MCF 10A (cell line): ENCODE measurements at places on chromosomes 16 and 17. TPM values are rescaled to one million over a fixed set of nuclear protein-coding genes. Genes with fewer than 3 reads are reported as not detected.

The AFMID gene
- 18.7 and 22.2 TPM in 2 replicates for total RNA-seq

The ALOX12 gene
- total RNA-seq: not detected in 2 replicates

The MEIOB gene
- total RNA-seq: not detected in 2 replicates

The SLFN5 gene
- total RNA-seq: 133 and 205 TPM in 2 replicates

The PSMD7 gene
- total RNA-seq: 141 and 172 TPM in 2 replicates

The ACE gene
- total RNA-seq: 0.30 and 0.39 TPM in 2 replicates

The SLC25A11 gene
- total RNA-seq: 46.8 and 54.5 TPM in 2 replicates

The PRAC2 gene
- not detected in 2 replicates for total RNA-seq

The WNT3 gene
- total RNA-seq: 2.4 and 2.9 TPM in 2 replicates

The FAM171A2 gene
- total RNA-seq: 0.30 TPM in 1 of 2 replicates, not detected in the other

The TP53TG3D gene
- not detected in 2 replicates for total RNA-seq

The CTRB2 gene
- total RNA-seq: not detected in 2 replicates

The ALOX15 gene
- total RNA-seq: not detected in 2 replicates

DNA sequence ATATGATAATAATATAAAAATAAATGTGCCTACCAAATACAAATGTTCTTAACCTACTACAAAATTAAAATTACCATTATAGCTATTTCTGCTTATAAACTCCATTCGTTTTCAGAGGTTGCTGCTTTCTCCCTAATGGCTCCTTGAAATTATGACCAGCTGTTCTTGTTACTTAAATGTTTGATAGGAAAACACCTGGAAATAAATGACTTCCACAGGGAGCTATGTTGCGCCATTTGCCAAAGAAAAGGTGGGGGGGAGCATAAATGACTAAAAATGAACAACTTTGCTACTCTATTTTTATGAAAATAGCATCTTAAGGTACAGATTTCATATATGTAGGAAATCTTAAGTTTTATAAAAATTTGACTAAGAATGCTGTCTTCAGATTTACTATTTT lies 157.5 kb upstream of the MON1B start:
- DNase-seq: no peak

- DNase-seq: peak; percentile 78
Measured at GRCh38 chr17:78883533-78884131, 19.4 kb downstream of the CEP295NL start.

- peak; percentile 57 for DNase-seq
Measured at GRCh38 chr16:64627288-64627687, 494.6 kb downstream of the CDH11 start.

GRCh38 chr16:84677849-84678248 lies 22.0 kb upstream of the USP10 start:
- no peak for DNase-seq

DNA sequence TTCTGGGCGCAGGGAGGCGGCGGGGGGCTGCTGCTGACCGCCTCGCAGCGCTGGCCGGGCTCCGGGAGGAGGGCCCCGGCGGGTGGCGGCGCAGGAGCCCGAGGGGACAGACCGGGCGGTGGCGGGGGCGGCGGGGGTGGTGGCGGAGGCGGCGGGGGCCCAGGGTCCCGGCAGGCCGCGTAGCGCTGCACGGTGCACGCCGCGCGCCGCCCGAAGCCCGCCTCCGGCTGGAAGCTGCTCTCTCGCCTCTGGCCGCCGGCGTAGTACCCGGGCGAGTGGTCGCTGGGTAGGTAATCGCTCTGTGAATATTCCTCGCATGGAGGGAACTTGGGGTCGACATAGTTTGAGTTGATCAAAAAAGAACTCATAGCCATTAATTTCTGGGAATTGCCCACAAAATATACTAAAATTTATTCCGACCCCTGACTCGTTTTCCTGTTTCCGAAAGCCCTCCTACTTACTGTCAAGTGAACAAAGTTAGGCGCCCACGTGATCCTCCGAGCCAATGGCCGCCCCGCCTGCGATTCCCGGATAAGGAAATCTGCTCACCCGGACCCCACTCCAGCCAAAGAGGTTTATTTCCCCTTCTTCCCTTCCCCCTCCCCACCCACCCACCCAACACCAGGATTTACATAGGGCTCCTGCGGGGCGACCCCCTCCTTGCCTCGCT lies at the start of gene HOXB4:
Gene HOXB4, minus strand, starts transcription at position 405 of the 670 bp plus-strand sequence. Its CDS starts 31 bp downstream, at position 374.
- peak; percentile 25 for DNase-seq

DNA sequence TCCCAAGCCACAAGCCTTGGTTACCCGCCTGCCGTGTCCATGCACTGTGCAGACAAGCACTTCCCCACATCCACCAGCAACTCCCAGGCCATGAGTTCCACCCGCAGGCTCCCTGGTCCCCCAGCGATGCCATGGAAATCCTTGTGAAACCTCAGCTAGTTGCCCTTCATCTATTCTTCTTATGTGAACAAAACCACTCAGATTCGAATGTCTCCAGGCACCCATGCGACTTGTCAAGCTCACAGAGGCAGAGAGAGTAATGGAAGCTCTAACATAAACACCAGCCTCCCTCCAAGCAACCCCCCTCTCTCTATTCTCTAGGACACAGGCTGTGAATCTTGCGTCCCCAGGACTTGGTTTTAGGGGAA lies 182.6 kb downstream of the C16orf95 start:
- DNase-seq: no peak

DNA sequence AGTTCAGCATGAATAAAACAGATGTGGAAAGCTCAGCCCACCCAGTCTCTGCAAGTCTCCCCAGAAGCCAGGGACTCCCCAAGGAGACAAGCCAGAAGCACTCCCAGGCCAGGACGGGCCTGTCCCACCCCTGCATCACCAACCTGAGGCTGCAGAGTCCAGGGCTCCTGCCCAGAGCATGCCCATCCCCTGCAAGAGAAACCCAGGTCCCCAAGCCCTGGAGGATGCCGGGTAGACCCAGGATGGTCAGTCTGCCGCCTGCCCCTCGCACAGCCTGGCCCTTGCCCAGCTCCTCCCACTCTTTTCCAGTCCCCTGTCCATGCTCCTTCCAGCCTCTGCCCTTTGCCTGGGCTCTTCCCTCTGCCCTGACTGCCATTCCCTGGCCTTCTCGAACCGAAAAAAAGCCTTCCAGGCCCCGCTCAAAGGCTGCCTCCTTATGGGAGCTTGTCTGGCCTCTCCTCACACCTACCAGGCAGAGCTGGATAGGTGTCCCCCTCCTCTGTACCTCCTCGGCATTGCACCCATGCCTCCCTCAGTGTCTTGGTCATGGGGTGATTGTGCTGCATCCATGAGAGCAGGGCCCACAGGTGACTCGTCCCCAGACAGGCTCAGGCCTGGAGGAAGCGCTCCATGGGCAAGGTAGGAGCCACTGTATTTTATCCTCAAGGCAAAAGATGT lies 44.8 kb downstream of the BEAN1 start:
- DNase-seq: no peak

DNA sequence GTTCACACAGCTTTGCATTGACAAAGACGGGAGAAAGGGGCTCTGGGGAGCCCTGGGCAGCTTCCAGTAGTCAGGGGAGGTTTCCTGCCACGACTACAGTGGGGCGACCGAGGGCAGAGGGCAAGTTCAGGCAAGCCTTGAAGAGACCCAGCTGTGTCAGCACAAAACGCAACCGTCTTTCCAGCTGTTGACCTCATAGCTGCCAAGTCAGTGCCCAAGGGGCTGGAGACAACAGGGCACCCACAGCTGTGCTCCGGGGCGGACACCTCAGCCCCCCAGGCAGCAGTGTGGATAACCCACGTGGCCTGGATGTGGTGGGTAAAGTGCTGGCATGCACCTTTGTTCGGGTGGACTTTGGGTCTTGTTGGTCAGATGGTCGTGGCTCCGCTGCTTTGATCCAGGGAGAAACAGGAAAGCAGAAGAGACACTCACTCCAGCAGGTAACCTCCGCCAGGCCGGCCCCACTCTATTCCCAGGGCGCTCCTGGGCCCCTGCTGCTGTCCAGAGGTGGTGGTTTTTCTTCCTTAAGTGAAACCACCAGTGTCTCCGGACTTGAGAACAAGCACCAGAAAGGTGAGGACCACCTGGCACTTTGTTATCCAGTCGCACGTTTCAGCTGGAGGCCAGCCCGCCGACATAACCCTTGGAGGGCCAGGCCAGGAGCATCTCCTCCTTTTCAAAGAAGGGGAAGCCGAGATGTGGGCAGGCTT lies 17.6 kb upstream of the CBX2 start:
- peak; percentile 22 for DNase-seq

DNA sequence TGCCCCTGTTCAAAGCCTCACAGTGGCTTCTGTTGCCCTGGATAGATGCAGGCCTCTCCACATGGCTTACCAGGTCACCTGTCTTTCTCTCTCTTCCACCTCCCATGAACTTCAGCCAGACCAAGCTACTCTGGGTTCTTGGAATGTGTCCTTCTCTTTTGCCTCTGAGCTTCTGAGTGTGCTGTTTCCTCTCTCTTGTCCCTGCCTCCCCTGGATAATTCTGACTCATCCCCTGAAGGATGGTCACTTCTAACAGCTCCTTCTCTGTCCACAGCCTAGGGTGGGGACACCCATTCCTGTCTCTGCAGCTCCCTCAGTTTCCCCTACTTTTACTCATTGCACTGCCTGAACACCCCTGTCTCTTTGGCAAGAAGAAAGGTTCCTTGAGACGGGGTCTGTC lies 2.9 kb downstream of the GUCY2D start:
- DNase-seq: no peak

DNA sequence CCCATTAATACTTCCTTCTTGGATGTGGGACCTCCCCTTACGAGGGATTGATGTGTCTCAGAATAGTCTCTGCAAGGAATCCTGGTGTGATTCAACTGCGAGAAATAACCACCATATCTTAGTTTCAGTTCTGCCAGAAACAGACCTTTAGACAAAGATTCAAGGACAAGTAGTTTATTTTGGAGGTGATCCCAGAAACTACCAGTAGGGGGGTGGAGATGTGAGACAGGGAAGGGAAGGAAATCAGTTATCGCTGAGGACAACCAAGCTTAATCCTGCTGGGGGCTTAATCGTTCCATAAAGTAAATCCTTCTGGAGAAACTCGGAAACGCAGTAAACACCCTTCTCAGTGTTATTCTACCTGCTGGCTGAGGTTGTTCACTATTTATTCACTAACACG lies 5.0 kb upstream of the SDR42E1 start:
- peak; percentile 58 for DNase-seq

- no peak for DNase-seq
Measured at GRCh38 chr16:68512183-68512582, 26.9 kb upstream of the ZFP90 start.

DNA sequence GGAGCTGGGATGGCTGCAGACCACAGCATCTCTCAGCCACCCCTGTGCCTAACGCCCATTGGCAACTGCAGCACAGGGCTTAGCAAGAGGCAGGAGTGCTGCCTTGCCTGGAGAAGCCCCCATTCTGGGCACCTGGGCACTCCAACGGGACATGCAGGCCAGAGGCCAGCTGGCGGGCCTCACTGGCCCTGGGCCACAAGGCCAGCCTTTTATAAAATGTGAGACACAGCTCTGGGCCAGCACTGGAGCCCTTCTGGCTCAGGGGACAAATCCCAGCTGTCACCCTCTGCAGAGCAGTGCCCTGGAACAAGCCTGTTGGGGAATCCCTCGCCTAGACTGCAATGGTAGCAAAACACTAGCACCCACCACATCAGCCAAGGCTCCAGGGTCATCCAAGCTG lies 171.8 kb downstream of the WSCD1 start:
- DNase-seq: no peak

DNA sequence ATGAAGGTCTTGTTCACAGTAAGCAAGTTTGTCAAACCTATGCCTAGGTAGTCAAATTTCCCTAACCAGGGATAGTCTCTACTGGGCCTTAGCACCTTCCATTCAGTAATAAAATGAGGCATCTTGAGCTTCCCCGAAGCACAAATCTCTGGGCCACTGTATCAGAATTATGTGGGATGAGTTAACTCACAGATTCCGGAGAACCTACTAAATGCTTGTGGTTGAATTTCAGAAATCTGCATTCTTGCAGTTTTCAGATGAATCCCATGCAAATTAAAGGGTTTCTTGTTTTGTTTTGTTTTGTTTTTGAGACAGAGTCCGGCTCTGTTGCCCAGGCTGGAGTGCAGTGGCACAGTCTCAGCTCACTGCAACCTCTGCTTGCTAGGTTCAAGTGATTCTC lies 478.8 kb upstream of the HSBP1 start:
- DNase-seq: no peak

DNA sequence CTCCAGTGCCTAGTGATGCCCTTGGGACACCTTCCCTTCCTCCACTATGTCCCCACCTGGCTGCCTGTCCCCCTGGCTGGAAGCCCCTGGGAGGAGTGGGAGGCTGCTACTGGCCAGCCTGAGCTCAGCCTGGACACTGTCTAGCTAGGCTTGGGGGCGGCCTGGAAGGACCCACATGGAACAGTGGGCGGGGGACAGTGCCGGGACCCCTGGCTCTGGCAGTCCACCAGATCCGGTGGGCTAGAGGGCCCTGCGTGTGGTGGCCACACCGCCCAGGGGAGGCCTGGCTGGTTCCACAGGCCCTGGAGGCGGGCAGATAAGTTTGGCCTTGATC lies 388.0 kb upstream of the TNRC6C start:
- DNase-seq: no peak

DNA sequence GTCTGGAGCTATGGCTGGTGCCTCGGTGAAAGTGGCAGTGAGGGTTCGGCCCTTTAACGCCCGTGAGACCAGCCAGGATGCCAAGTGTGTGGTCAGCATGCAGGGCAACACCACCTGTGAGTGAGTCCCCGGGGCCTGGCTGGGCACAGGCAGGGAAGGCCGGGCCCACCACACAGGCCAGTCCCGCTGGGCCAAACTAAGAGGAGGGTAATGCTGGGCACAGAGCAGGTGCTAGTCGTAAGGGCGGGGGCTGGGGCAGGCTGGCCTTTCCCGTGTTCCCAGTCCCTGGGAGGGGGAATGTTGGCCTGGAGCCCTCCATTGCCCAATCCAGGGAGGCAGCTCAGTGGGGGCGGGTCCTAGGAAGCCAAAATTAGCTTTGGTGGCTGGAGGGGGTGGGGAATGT lies 2.5 kb downstream of the KIF1C start:
- DNase-seq: peak; percentile 27

DNA sequence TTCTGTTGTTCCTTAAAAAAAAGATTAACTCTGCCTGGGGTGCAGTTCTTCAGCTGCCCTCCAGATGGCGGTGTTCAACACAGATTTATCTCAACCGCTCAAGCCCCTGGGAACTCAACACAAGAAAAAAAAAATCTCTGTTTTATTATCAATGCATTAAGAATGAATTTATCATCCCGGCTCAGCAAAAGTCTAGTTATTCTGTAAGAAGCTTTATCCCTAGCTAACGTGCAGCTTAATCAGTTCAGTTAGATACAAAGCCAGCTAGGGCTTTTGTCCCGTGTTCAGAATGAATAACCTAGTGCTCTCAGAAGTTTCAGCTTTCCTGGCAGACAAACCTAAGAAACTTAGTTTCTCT lies 475.9 kb upstream of the CCL2 start:
- peak; percentile 30 for DNase-seq
